ENCODE measurements at places on chromosomes 7 and 10. TPM values are rescaled to one million over a fixed set of nuclear protein-coding genes. Genes with fewer than 3 reads are reported as not detected.
A peak's percentile ranks its signal among the peaks of the same experiment; 100 is the strongest.

- no peaks in the 10 kb centered on the region for H3K36me3 ChIP-seq
- no peak for DNase-seq
- H3K4me3 ChIP-seq: no peak overlapping the region
- peaks cover 25% of the 10 kb centered on the region for H3K27me3 ChIP-seq
Measured at GRCh38 chr10:93485690-93486089, 3.6 kb upstream of the MYOF start.

ACTA2 gene
- total RNA-seq: 34.5 TPM

GRCh38 chr7:38563741-38564140 lies 67.4 kb downstream of the AMPH start:
- no peaks in the 10 kb centered on the region for H3K4me1 ChIP-seq
- peaks cover 11% of the 10 kb centered on the region for H3K27me3 ChIP-seq
- H3K4me3 ChIP-seq: no peak overlapping the region
- H3K27ac ChIP-seq: no peak overlapping the region

DNA sequence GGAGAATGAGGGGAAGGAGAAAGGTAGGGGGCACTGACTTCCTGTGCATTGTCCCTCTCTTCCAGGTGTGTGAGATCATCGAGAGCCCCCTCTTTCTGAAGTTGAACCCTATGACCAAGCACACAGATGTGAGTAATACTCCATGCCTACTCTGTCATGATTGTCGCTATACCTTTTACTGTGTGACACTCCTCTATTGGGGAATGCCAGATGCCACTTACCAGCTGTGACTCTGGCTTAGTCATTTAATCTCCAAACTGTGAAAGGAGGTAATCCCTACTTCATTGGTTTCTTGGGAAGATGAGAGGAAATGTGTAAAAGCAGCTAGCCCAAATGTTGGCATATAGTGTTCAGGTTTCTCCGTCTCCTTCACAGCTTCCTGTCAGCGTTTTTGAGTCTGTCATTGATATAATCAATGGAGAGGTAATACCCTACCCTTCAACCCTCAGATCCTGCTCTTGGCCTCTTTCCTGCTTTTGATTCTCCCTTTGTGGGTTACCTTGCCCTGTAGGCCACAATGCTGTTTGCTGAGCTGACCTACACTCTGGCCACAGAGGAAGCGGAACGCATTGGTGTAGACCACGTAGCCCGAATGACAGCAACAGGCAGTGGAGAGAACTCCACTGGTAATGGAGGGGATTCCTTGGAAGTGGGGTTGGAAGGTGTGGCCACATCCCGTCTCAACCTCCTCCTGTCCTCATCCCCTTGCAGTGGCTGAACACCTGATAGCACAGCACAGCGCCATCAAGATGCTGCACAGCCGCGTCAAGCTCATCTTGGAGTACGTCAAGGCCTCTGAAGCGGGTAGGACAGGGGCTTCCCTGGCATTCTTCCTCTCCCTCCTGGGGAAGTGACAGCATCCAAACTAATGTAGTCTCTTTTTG lies 2.0 kb downstream of the COPS6 start:
- no peak for DNase-seq
- H3K27me3 ChIP-seq: no peaks in the 10 kb centered on the region
- H3K36me3 ChIP-seq: peaks cover 46% of the 10 kb centered on the region
- peak overlapping the region; percentile 3 for H3K4me3 ChIP-seq

GRCh38 chr10:4431114-4431863 lies 394.7 kb upstream of the AKR1E2 start:
- no peak for DNase-seq
- no peak overlapping the region for H3K4me3 ChIP-seq
- no peaks in the 10 kb centered on the region for H3K4me1 ChIP-seq
- H3K36me3 ChIP-seq: no peaks in the 10 kb centered on the region
- H3K27me3 ChIP-seq: peaks cover 3% of the 10 kb centered on the region

DNA sequence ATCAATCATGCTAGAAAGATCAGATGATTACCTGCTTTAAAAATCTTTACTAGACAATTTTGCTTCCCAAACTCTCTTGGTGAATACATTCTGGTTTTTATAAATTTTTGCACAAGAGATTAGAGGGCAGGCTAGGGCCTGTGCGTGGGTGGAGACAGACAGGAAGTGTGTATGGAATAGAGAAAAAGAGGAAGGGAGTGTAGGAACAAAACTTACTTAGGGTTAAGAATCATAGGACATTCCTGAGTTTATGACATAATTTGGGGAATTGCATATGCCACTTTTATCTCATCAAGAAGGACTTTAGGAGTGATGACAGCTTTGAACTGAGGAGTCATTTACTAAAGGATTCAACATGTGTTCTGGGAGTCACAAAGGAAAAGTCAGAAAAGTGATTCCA lies 31.3 kb downstream of the LAMB1 start:
- no peak for DNase-seq
- no peak overlapping the region for H3K4me3 ChIP-seq
- H3K36me3 ChIP-seq: no peaks in the 10 kb centered on the region
- H3K27me3 ChIP-seq: peaks cover 14% of the 10 kb centered on the region

All from activated CD8-positive, alpha-beta memory T cell treated with anti-CD3 and anti-CD28 coated beads, Interleukin-2, amount 10 ng/mL, durations not matched to agents 7 days and 5 days (primary cell).